ENCODE measurements at places on chromosomes 12 and 14.

DNA sequence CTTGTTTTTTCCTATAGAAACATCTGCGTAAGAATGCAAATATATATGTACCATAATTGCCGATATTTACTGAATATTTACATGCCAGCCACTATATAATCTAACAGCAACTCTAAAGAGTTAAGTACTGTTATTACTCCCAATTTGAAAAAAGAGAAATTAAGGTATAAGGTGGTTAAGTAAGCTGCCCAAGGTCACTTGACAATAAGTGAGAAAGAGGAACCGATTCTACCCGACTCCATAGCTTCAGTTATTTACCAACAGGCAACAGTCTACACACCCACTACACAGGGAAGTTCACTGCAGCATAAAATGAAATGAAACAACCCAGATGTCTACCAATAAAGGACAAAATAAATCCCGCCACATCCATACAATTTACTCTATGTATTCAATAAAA is 1.1 kb downstream of the MIS18BP1 start:
- DNase-seq = peak; percentile 15

DNA sequence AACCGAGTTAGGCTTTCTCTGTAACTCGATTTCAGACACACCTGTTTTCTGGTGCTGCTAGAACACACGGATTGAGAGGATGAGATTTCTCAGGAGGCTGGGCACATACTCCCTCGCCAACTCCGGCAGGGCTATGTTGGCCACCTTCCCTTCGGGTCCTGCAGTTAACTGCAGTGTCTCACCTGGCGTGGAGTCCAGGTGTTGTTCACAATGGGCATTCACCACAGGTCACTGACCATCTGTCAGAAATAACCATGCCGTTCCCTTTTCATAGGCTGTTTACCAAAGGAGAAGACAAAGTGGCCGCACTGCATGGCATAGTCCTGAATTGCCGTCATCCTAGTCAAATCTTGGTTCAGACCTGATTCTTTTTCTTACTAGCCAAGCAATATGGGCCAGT is 5.5 kb upstream of the KCNH3 start:
- DNase-seq = no peak

- DNase-seq = no peak
Observed at GRCh38 chr12:48034835-48035805, 30.8 kb upstream of the COL2A1 start.

- no peak for DNase-seq
Observed at GRCh38 chr14:88321692-88322503, 1.2 kb downstream of the KCNK10 start.

DNA sequence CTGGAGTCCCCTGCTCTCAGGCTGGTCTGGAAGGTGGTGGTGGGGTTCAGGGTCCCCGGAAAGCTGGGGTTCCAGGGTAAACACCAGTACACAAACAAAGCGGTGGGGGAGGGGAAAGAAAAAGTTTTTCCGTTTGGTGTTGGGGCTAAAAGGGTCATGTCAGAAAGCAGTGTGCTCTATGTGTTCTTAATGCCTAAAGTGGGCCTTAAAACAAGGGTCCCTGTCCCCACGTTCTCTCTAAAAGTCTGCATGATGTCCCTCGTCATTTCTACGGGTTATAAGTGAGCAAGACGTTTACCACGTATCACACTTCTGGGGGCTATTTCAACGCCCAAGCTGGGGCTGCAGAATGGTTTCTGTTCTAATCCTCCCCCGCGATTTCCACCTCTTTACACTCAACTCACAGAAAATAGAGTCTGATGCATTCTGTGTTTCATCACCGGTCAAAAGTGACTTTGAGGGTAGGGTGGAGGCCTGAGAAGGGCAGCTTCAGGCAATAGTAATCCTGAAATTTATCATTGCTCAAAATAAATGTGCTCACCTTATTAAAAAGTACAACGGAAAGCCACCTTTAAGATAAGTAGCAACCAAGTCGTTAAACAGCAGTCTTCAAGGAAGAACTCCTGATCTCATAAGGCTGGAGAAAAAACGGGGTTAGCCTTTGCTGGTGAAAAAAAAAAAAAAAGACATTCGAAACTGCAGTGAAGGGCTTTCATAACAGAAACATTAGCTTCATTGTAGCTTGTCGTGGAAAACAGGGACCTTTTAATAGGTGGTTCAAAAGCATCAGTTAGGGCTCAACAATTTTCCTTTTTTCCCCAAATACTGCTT is 63.9 kb upstream of the PTGR2 start:
- DNase-seq = no peak

- no peak for DNase-seq
Observed at GRCh38 chr12:56629459-56630179, 507 bp downstream of the BAZ2A start.

GRCh38 chr12:62711631-62712241 is 223.2 kb downstream of the PPM1H start:
- DNase-seq = no peak

DNA sequence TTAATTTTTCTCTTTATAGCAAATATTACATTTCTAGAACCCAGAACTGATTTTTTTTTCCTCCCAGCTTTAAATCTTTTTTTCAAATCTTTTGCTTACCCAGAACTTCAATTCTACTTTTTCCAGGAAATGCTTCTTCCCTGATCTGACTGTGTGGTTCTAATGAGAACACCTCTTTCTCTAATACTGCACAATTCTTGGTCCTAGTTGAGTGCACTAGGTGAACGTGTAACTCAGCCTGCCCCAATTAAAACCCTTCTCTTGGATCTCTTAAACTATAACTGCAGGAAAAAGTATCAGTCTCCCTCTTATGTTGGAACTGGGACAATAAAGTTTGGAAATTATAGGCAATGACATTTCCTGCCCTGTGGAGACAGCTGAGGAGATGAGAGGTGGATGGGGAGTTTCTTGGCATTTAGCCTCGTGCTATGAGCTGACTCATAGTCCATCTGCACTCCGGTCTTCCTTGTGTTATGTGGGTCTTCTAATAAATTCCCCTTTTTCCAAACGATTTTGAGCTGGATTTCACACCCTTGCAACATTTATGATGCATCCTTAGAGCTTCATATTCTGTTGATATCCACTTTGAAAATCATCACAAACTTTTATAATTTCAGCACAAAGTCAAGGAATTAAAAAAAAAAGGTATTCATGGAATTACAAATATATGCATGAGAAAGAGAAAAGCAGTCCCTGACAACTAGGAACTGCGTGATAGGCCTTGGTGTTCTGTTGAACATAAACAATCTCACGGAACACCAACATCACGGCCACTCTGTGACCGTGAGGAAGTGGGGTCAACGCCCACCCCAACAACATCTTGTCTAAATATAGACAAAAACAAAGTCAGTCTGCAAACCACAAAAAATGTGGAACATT is 52.4 kb downstream of the BRMS1L start:
- DNase-seq = peak; percentile 91

DNA sequence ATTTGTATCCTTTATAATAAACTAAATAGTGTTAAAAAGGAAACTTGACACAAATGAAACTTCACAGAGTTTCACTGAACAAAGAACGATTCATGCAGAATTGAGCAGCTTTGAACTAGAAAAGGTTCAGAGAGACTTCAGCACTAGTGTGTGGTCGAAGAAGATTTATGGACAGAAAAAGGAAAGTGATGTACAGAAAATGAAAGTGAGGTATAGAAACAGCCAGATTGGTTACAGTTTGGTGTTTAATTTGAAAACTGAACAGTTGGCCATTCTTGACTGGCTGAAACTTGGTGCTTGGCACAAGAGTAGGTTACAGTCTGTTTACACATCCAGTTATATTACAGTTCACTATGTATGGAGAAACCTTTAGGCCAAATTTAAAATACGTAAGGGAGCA is 207.1 kb downstream of the GALC start:
- no peak for DNase-seq

DNA sequence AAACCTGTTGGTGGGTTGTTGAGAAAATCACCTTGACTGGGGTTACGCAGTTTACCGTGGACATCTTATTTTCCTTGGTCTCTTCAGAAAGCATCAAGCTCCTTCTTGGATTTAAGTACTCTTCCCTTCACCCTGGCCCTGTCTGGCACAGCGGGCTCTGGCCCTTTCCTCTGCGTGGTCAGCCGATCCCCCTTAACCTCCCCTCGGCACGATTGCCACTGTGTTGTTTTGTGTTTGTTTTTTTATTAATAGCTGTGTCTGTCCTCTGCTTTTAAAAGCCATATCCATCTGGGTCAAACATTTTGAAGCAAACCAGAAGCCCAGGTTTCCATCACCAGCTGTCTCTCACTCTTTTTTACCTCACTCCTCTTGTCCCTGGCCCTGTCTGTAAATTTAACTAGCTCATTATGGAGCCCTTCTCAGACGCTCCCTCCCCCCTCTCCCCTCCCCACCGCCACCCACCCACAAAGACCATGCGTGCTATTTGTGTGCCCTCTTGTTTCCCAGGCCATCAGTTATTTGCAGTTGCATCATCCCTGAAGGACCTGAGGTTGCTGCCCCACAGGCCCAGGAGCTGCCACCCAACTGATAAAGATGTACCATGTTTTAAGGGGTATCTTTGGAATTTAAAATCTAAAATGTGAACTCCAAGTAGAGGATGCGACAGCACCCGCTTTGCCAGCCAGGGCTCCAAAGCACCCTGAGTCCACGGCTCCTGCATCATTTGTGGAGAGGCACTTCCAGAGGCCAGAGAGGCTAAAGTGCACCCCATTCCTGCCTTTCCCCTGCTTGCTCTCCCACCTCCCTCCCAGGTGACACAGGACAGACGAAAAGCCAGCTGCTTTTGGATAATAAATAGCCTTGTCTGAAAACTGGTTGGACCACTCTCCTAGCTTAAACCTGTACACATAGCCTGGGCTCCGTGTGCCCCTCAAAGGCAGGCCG is 3.9 kb downstream of the BCL11B start:
- no peak for DNase-seq

- DNase-seq = no peak
Observed at GRCh38 chr12:29103539-29103974, 45.5 kb upstream of the FAR2 start.

DNA sequence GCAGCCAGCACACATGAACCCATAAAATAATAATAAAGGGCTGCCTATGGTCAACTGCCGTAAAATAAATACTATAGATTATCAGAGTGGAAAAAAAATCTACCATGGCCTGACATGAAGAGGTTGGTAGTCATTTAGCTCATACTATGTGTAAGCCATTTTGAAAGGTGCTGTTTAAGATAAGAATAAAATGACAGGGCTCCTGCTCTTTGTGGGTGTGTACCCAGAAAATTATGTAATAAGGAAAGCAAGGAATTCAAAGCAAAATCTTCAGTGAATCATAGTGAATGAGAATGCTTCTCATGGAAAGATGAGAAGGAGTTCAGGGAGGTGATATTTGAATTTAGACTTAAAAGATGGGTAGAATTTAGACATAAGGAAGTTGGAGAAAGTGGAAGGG is 42.9 kb upstream of the PPM1H start:
- DNase-seq = no peak

DNA sequence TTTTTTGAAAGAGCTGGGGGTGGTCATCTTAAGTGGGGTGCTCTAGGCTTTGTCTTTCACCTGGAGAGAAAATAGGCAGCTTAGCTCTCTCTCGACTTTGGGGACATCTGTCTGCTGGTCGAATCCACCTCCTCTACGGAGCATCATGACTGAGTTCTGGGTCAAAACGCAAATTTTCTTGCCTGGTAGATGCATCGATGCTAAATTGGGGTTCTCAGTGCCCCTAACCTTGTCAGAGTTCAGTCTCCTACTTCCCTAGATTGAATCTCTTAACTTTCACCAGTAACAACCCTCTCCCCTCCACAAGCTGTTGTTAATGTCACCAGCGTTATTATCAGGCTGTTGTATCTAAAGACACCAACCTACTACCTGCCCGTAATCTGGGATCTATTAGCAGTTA is 682 bp downstream of the FLRT2 start:
- no peak for DNase-seq

DNA sequence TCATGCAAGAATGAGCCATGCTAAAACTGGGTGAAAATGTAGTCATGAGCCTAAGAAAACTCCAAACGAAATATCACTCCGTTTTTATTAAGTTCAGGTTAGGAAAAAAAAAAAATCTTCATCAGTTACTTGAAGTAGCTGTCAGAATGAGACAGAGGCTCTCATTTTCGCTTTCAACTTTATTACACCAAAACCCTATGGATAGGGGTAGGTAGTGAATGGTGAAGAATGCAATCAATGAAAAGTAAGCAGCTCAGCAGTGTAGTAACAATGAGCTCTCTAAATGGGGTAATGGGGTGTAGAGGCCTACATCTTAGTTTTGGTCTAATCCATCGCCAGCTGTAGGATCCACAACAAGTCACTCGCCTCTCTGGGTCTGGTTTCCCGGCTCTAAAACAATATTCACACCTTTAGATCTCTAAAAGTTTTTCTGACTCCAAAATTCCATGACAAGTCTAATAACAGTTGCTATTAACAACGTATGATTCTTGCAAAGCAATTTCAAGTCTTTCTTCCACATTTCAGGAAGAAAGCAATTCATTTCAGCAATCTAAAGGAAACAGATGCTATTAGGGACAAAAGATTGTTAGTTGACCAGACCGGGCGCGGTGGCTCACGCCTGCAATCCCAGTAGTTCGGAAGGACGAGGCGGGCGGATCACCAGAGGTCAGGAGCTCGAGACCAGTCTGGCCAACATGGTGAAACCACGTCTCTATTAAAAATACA is 1.7 kb downstream of the BTBD7 start:
- DNase-seq = no peak

DNA sequence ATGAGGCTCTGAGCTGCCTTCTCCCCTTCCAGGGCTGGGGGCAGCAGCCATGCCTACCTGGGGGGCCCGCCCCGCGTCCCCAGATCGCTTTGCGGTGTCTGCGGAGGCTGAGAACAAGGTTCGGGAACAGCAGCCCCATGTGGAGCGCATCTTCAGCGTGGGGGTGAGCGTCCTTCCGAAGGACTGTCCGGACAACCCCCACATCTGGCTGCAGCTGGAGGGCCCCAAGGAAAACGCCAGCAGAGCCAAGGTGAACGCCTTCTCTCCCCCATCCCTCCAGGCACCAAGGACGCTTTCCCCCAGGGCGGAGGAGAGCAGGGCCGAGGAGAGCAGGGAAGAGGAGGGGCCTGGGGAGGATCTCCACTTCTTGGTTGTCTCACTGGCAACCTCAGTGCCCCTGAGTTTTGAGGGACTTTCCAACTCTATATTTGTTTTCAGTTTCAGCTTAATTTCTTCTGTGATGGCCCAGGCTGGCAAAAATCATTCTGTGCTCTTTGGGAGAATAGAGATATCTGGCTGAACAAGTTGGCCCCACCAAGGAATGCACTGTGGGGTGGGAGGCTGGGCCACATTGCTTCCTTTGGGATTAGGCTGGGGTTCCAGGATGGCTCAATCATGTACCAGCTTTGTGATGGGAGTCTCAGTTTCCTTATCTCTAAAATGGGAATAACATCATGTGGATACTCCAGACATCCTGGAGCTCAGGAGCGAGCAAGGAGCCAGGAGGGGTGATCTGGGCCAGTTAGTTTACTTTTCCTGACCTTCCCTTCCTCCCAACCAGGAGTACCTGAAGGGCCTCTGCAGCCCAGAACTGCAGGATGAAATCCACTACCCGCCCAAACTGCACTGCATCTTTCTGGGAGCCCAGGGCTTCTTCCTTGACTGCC is 1.2 kb downstream of the KHNYN start:
- DNase-seq = peak; percentile 74
